ENCODE measurements at places on chromosomes 7 and 10. TPM values are rescaled to one million over a fixed set of nuclear protein-coding genes. Genes with fewer than 3 reads are reported as not detected.

- DNase-seq = no peak
These were observed 199.9 kb downstream of the KLF6 start for GRCh38 chr10:3584926-3585784.

- DNase-seq = no peak
These were observed 20.7 kb downstream of the ADRB1 start for GRCh38 chr10:114064151-114065048.

DNA sequence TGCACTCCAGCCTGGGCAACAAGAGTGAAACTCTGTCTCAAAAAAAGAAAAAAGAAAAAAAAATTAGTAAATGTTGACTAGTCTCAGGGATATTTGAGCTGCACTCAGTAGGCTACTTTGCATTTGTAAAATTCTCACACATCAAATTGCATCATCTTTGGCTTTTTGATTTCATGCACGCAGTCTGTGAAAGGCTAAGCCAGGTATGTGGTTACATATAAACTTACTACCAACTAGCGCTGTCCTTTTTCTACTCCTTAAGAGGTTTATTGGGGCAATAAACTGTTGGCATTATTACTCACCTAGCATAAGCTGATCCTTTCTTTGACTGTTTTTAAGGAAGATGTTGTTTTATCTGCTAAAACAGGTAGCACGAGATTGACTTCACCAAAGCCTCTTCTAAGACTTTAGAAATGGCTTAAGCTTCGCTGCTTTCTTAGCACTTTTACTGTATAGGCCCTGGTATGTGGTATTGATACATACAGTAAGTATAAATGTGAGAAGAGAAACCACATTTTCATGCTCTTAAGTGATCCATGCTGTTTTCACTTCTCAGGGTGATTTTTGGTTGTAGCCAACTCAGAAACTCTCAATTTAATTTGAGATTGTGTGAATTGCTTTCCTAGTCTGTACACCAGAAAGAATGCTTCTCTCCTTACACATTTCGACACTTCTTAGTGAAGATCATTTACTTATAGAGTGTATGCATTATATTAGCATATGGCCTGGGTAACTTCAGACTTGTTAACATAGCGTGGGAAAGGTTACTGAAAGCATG lies 323.9 kb downstream of the AUTS2 start:
- no peak for DNase-seq

GRCh38 chr10:99460070-99460469 lies 29.6 kb upstream of the GOT1 start:
- no peak for DNase-seq

GRCh38 chr7:47418601-47419309 lies 163.2 kb downstream of the TNS3 start:
- no peak for DNase-seq

DNA sequence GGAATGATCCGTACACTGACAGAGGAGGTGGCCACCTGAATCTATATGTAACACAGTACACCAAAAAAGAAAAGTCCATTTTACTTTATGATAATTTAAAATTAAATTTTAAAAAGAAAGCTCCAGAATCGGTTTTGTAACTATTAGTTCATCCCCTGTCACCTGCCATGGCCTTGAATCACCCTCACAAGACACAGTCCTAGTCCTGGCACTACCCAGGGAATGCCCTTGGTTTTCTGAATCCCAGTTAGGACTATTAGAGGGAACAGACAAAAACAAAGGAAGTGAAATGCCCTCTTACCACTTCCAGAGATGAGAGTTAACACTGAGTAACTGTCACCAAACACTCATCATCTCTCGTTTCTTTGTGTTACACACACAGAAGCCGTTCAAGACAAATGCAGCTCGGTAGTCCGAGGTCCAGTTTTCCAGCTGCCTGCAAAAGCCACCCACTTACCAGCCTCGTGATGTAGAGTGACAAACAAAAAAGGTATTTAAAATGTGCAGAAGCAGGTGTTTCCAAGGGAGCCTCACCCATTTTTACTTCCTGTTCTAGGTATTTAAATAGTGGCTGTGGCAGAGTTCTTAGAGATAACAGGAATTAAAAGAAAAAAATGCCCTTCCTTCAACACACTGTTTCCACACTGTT lies 6.1 kb downstream of the PTPRN2 start:
- no peak for DNase-seq

GRCh38 chr10:132205650-132206376 lies 19.1 kb downstream of the DPYSL4 start:
- DNase-seq = no peak

GRCh38 chr10:121741248-121741792 lies 143.1 kb upstream of the FGFR2 start:
- DNase-seq = no peak

- DNase-seq = no peak
These were observed 137.0 kb upstream of the SEMA3A start for GRCh38 chr7:84331616-84332015.

DNA sequence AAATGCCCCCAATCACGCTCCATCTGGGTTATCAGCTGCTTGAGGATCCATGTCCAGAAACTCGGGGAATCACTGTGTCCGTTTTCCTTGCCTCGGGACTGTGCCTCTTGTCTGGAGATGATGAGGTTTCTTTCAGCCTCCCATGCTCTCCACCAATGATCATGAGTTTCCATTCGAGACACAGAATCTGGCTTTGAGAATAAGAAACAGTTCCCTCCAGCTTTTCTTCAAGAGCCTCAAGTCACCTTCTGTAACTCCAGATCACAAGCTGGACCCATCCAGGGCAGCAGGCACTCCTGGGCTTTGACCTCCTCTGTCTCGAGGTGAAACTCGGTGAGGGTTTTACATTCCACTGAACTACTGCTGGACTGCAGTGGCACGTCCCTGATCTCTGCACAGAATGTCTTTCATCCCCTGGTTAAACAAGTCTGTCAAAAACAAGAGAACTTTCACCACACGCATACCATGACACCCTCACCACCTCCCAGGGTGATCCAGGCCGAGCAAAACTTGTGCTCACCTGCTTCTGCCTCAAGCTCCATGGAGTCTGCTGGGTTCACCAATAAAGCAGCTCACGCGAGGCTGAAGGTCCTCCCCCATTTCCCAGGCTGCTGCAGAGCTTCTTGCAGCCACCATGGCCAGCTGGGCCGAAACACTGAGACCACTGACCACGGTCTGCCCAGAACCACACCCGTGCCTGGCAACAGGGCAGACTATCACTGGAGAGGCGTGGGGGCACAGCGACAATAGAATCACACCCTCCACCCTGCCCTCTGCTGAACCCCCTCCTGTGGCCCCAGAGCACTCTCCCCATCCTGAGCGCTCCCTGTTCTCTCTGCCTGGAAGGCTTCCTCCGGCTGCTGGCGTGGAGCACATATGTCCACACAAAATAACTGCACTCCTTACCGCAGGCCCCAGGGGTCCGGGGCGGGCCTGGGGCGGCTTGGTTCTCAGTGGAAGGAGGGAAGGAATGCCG lies 25.1 kb downstream of the MAT1A start:
- DNase-seq = no peak

GRCh38 chr7:41869596-41869995 lies 166.7 kb upstream of the INHBA start:
- DNase-seq = no peak

DNA sequence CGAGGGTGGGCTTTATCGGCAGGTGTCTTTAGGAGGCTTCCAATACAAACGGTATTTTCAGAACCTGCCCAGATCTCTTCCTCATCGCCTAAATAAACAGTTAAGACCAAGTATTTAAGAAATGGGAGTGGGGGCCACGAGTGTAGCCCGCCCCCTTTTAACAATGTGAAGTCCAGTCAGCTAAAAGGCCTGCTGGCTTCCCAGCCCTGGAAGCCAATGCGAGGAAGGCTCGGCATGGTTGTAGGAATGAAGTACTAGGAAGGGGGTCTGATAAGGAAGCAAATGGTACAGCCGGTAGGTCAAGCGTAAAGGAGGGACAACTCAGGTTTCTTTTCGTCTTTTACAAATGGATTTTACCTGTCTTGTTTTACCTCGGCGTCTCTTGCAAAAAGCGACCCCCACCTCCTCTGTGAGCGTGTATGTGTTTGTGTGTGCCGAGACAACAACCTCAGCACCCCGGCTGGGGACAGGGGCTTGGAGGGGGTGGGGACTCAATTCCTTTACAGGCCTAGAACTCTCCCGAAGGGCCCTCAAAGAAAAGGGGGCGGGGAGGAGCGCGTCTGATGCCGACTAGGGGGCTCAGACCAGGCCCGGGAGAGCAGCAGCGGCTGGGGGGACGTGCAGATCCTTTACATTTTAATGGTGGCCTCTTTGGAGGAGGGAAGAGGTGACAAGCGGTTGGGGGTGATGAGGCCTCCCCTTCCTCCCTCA lies 147.6 kb downstream of the GPR85 start:
- no peak for DNase-seq

GRCh38 chr10:60719721-60720120 lies 58.6 kb upstream of the CDK1 start:
- DNase-seq = no peak

GRCh38 chr7:473211-473734 lies 46.4 kb downstream of the PDGFA start:
- DNase-seq = no peak

DNA sequence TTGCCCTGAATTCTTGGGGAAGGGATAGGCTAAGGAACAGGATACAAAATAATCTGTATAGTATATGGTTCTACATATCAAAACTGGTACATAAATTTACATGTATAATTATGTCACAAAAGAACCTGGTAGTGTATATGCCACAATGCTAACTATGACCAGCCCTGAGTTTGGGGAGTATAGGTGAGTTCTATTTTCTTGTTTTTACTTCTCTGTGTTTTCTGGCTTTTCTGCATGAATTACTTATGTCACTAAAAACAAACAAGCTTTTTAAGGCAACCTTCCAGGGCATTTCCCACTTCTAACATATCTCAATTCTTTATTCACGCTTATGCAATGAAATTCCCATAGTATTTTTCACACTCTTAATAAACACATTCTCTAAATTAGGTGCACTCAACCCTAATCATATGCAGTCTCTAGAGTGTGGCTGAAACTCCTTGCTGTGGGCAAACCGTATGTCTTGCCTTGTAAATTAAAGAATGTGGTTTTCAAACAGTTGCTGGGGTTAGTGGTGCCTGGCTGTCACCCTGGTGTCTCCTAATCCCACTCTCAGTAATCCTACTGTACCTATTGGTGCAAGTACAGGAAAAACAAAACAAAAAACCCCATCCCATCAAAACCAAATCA lies 14.0 kb upstream of the INSIG1 start:
- no peak for DNase-seq

- no peak for DNase-seq
These were observed 107.0 kb upstream of the INSIG1 start for GRCh38 chr7:155190688-155191087.

DNA sequence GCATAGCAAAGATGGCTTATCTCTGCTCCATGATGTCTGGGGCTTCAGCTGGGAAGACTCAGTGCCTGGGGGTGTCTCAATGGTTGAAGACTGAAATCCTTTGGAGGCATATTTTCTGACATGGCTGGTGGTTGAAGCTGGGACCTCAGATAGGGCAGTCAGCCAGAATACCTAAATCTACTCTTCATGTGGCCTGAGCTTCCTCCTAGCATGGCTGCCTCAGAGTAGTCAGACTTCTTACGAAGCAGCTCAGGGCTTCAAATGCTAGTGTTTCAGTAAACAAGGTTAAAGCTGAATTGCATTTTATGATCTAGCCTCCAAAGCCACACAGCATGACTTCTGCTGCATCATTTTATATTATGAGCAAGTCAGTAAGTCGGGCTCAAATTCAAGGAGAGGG lies 2.6 kb upstream of the BRAF start:
- DNase-seq = no peak

GRCh38 chr7:158473221-158473620 lies 114.4 kb downstream of the PTPRN2 start:
- no peak for DNase-seq

DNA sequence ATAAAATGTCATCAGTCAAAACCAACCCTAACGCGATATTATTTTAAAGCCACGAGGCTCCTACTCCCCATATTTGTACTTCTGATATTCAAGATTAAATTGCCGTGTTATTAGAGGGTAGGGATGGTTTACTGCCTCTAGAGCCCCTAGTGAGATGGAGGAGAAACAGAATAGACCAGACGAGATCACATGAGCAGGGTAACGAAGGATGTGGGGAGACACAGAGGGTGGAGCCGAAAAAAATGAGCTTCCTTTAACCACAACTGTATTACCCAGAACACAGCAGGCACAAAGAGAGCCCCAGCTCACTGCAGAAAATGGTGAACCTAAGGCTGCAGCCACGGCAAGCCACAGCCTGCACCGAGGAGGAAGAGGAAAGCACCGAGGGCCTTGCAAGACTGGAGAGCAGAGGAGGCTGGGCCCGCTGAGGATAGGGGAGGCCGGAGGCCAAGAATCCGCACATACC lies 14.3 kb downstream of the ZC3HAV1 start:
- DNase-seq = no peak

DNA sequence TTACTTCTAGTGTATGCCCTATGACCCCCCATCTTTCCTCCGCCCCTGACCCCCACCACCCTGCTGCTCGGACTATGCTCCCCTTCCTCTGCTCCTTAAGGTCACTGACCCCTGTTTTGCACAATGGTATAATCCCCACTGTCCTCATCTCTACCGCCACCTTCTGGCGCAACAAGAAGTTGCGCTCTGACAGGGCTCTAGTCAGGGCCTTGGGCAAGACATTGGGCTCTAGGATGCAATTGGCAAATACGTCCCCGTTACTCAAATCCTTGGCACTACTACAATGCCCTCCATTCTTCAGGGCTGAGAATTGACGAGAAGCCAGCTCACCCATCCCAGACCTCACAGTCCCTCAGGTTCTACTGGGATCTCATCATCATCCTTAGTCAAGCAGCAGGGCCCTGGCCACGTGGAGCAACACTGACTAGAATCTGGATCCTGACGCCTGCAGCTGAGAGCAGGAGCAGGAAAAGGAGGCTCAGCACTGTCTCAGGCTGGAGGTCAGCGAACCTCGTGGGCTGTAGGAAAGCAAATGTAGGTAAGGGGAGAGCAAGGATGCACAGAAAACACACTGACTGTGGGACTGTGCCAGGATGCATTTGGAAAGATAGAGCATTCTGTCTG lies 10.6 kb downstream of the LRIT2 start:
- no peak for DNase-seq

DNA sequence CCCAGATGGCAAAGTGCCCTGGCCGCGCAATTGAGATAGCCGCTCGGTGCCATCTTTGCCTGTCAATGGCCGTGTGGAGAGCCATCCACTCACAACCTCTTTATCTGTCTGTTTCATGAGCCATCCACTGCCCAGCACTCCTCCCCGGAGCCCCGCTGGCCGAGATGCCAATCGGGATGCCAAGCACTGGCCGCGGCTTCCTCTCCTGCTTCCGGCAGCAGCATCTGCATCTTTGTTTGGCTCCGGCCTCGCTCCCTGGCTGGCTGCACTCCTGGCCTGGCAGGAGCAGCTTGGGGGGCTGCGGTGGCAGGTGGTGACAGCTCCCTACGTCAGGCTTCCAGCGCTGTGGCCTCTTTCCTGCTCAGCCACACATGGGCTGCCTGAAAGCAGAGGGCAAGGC lies 231.7 kb downstream of the USP6NL start:
- DNase-seq = no peak

GRCh38 chr10:11876324-11876723 lies 53.2 kb downstream of the PROSER2 start:
- no peak for DNase-seq

PPP1R3A gene
- polyA plus RNA-seq = not detected

SPDYE1 gene
- not detected for polyA plus RNA-seq

ADAP1 gene
- polyA plus RNA-seq = 4.3 TPM

LRRC61 gene
- 1.0 TPM for polyA plus RNA-seq

HILPDA gene
- 41.6 TPM for polyA plus RNA-seq

TRIM8 gene
- polyA plus RNA-seq = 24.8 TPM

ABCB1 gene
- 0.23 TPM for polyA plus RNA-seq

TLL2 gene
- polyA plus RNA-seq = 0.48 TPM

C10orf67 gene
- 0.07 TPM for polyA plus RNA-seq

OLAH gene
- polyA plus RNA-seq = 0.31 TPM

Data from keratinocyte (primary cell).